ENCODE measurements at places on chromosomes 11 and 22. TPM values are rescaled to one million over a fixed set of nuclear protein-coding genes. Genes with fewer than 3 reads are reported as not detected.
A peak's percentile ranks its signal among the peaks of the same experiment; 100 is the strongest.

DNA sequence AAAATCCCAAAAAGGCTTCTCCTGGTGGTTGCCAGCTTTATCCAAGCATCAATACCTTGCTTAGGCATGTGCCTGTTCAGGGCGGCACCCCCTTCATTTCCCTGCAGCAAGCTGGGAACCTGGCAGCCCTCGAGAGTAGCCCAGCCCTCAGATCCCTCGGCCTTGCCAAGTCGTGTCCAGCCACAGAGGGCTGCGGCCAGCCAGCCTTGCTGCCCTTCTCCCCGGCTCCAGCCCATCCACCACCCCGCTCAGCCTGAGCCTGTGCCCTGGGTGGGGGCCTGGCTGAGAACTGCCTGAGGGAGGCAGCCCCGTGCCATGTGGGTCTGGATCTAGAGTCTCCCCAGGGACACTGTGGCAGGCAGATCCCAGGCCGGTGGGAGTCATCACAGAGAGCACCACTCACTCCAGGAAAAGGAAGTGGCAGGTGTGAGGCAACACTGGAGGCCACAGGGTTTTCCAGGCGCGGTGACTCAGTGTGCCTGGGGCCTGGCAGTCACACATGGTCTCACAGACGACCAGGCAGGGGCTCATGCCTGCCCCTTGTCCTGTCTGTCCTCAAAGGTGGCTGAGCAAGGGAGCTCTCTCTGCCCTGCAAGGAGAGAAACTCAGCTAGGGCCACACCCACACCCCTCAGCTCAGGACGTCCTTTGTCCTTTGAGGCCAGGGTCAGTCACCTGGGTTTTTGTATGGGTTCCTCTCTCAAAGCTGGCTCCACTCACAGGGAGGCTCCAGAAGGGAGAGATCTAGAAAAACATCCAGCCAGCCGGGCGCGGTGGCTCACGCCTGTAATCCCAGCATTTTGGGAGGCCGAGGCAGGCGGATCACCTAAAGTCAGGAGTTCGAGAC, 12.2 kb upstream of the CDC42BPG start:
- DNase-seq: no peak

GRCh38 chr11:102940714-102941588, 14.6 kb downstream of the MMP13 start:
- DNase-seq: peak; percentile 62

GRCh38 chr22:37983860-37984791, at the start of gene SOX10:
SOX10 (minus strand) TSS chr22:37984555; CDS start chr22:37983784, 771 bp downstream.
- no peak for DNase-seq

The MPZL2 gene
- 26.3 TPM for polyA plus RNA-seq

GRCh38 chr11:90326647-90327046, 103.8 kb upstream of the CHORDC1 start:
- DNase-seq: no peak

- DNase-seq: no peak
Measured at GRCh38 chr22:47328550-47329243, 566.2 kb downstream of the TBC1D22A start.

The GGTLC3 gene
- not detected for polyA plus RNA-seq

GRCh38 chr22:42067671-42068251, 2.9 kb downstream of the NAGA start:
- no peak for DNase-seq

DNA sequence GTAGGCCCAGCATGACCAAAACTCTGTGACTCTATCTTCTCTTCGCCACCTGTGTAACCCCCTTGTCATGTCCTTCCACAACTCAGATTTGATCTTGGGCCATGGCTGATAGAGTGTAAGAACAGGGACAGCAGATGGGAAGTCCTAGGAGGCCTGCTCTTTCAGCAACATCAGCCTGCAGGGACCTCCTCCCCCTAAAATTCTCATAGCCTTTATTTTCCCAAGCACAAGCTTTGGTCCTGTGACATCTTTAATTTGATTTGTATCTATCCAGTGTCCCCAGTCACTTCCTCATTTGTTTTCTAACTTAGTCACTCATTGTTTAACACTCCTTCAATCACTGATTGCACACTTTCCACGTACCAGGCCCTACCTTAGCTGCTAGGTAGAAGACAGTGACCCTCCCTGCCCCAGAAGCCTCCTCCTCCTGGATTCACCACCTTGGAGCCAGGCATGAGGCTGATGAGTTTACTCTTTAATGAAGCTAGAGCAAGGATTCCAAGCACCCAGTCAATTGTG, 5.3 kb downstream of the UBQLN3 start:
- DNase-seq: peak; percentile 1

DNA sequence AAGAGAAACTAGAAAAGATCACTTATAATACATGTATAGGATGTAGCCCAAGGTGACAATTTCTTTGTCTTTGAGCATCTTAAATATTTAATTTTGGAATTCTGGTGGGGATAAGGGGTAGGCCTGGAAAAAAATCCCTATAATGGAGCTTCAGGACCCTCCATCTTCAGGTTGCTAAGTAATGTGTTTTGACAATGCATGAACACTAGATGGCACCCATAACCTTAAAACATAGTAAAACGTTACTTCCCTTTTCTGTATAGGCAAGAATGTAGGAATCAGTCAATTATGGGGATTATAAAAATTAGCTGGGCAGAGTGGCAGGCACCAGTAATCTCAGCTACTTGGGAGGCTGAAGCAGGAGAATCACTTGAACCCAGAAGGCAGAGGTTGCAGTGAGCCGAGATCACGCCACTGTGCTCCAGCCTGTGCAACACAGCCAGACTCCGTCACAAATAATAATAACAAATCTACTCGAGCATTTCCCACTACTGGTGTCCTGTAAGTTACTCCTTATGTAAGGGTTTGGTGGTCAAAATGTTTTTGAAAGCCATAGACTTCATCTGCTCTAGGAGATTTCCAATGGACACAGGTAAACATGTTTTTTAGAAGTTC, 541.9 kb upstream of the CCDC90B start:
- DNase-seq: peak; percentile 36

- DNase-seq: no peak
Measured at GRCh38 chr22:36643033-36643432, 60.5 kb downstream of the CACNG2 start.

The BTG4 gene
- not detected for polyA plus RNA-seq

The MOV10L1 gene
- polyA plus RNA-seq: 0.95 TPM

DNA sequence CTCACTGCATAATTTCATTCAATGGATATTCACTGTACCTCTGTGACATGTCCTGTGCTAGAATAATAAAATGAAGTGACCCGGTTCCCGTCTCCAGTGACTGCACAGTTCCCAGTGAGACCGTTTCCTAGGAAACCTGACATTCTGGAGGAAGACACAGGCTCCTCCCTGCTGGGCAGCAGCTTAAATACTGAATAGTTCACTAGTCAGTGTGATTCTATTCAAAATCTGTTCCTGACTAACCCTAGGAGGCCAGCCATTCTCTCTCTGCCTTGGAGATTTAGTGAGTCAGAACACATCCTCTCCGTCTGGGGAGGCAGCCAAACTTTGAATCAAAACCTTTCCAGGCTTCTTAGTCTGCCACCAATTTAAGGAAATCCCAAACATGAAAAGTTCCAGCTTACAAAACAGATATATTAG, 11.3 kb downstream of the TRIM66 start:
- DNase-seq: peak; percentile 86

GRCh38 chr11:26837154-26837553, 115.3 kb upstream of the SLC5A12 start:
- no peak for DNase-seq

The FAM111B gene
- 14.2 TPM for polyA plus RNA-seq

The PANX3 gene
- not detected for polyA plus RNA-seq

The TUBA8 gene
- 3.8 TPM for polyA plus RNA-seq

DNA sequence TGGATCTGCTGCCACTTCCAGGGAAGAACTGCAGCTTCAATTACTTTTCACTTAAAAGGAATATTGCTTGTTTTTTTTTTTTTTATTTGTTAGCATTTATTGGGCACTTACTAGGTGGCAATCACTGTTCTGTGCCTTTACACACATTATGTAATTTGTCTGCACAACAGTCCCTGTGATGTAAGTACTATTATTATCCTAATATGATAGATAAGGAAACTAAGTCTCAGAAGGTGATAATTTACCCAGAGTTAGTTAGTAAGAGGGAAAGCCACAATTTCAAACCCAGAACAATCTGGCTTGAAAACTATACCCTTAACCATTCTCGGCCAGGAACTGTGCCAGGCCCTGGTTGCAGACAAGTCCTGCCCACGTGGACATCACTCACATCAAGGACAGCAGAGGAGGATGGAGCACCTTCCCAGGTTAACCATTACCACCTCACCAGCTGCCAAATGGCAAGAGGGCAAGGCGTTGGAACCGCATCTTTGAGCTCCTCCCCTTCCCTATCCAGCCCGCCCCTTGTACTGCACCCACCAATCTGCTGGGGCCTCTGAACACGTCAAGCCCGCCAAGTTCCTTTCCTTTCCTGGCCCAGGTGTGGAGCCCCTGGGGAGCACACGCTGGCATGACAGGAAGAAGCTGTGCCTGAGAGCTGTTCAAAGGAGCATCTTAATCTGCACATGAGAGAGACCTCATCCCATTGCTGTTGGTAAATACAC, 78.4 kb downstream of the NAV2 start:
- DNase-seq: no peak

The TECTA gene
- polyA plus RNA-seq: 2.4 TPM

GRCh38 chr22:45757068-45757467, 85.4 kb downstream of the ATXN10 start:
- DNase-seq: peak; percentile 53

GRCh38 chr11:43580735-43581369, 99.7 kb upstream of the HSD17B12 start:
- DNase-seq: no peak

DNA sequence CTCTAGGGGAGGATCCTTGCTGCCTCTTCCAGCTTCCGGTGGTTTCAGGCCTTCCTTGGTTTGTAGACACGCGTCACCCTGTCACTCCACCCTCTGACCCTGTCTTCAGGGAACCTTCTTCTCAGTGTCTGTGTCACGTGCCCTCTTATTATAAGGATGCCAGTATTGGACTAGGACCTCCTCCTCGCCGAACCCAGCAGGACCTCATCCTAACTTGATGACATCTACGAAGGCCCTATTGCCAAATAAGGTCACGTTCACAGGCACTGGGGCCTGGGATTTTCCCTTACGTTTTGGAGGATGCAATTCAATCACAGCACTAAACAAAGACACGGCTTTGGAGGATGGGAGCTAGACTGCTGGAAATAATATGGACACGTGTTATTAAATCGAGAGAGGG, 408.7 kb downstream of the BRD1 start:
- DNase-seq: no peak

DNA sequence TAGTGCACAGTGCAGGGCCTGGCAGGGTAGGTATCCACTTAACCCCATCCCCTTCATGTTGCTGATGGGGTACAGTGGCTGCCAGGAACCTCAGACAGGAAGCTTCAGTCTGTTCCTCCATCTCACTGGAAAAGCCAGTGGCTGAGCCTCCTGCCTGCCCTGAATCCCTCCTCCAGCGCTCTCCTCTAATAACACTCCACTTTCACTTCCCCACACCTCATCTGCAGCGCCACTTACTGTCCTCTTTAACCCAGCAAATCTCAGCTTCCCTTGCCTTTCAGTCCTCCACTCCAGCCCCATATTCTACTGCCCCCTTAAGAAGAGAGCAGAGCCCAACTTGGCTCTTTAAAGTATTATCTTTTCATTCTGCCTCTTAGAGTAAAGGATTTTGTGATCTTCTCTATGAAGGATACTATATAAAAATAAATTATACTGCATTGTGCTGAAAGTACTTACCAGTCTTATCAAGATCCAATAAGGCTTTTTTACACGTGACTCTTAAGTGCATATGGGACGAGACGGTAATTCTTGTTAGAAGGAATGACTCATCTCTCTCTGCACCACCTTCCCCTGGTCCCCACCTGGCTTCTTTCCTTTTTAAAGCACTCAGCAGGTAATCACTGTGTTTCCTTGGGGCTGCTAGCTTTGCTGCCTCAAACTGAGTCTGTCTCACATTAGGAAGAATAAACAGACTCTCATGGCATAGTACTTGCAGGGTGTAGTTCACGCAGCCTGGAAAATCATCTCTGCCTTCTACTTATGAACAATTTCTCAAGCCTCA, 238.0 kb upstream of the NARS2 start:
- DNase-seq: no peak

DNA sequence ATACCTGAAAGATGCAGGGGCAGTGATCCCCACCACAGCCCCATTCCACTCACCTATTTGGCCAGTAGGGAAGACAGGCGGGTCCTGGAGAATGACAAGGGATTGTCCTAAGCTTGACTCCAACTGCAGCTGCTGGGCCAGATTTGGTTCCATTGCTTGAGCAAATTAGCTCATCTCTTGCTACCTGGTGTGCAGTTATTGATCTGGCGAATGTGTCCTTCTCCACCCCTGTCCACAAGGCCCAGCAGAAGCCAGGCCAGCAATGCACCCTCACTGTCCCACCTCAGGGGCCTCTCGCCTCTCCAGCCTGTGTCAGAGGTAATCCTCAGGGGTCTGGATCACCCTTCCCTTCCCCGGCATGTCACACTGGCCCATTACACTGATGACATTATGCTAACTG, 23.3 kb downstream of the TSPAN32 start:
- DNase-seq: no peak

GRCh38 chr11:83063073-83063754, 8.5 kb downstream of the RAB30 start:
- no peak for DNase-seq

DNA sequence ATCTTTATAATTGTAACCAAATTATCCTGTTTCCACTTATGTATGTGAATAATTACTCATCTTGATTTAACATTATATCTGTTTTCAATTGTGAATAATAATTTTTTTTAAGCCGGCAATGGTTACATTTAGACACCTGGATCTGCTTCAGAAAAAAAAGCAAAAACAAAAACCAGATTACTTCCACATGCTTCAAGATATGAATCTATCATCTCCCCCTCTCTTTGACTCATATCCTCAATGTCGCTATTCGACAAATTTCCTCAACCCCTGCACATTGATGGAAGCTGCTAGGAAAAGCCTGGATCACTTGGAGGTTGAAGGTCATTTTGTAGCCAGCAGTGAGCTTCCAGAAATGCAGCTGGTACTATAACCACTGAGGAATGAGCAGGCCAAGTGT, 42.7 kb downstream of the SLC1A2 start:
- DNase-seq: no peak

The PAAF1 gene
- polyA plus RNA-seq: 41.1 TPM

- no peak for DNase-seq
Measured at GRCh38 chr22:48941033-48941902, 886.4 kb downstream of the BRD1 start.

- DNase-seq: no peak
Measured at GRCh38 chr11:127073621-127074020, 73.1 kb upstream of the KIRREL3 start.

- DNase-seq: no peak
Measured at GRCh38 chr22:47199979-47200272, 437.5 kb downstream of the TBC1D22A start.

DNA sequence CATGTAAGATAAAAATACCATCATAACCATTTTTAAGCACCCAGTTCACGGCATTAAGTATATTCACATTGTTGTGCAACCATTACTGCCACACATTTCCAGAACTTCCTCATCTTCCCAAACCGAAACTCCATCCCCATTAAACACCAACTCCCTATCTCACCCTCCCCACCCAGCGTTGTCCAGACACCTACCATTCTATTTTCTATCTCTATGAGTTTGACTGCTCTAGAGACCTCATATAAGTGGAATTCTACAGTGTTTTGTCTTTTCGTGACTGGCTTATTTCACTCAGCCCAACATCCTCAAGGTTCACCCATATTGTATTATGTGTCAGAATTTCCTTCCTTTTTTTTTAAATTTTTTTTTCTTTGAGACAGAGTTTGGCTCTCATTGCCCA, 45.2 kb downstream of the PPFIA1 start:
- DNase-seq: no peak
